HepG2 (cell line): ENCODE measurements at places on chromosomes 5 and 9.
A peak's percentile ranks its signal among the peaks of the same experiment; 100 is the strongest.

DNA sequence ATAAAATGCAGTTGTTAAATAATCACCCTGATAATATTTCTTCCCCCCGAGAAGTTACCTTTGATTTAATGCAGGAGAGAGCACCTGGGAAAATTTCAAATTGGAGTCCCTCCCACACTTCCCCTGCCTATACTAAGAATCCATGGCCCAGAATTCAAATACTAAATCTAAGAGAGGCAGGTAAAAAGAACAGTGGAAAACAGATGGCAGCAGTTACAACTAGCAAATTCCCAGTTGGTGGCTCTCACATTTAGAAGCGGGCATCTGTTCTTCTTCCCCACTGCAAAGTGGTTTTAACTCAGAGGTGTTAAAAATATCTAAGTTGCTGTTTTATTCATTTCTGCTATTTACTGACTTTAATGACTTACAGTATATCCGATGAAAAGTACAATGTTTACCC is 210.4 kb upstream of the ELAVL2 start:
- no peak for DNase-seq

DNA sequence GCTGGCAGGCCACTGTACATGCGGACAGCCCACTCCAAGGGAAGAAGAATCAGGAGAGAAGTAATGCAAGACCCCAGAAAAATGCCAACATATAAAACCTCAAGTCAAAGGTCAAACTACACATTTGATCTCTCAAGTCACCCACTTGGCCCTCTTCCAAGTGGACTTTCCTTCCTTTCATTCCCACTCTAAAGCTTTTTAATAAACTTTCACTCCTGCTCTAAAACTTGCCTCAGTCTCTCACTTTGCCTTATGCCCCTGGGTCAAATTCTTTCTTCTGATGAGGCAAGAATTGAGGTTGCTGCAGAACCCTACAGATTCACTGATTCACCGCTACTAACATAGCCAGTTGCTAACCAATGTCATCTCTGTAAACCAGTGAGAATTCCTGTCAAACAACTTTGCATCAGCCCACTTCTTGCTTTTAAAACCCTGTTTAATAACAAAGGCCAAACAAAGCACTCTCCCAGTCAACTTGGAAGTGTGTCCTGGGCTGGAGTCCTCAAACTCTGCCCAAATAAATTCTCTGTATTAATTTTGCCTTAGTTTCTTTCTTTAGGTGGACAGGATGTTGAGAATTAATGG is 6.9 kb upstream of the ATP6V1G1 start:
- DNase-seq = no peak

- DNase-seq = no peak
Measured at GRCh38 chr5:35059251-35059650, 11.5 kb upstream of the AGXT2 start.

DNA sequence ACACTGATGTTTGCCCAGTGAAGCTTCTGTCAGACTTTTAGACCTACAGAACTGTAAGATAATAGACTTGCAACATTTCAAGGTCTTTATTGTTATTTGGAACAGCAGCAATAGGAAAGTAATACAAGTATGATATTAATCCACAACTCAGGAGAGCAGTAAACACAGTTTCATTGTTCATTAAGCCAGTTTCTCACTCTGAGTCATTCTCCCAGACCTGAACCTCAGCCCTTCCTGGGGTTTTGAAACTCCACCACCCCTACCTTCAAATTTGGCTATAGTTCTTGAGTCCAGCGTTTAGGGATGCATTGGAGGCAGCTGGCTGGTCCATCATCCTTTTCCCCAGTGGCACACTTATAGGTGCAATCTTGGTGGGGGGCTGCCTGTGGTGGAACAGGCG is 203.2 kb downstream of the RAB3C start:
- no peak for DNase-seq

- no peak for DNase-seq
Measured at GRCh38 chr9:102986425-102986824, 8.7 kb upstream of the CYLC2 start.

DNA sequence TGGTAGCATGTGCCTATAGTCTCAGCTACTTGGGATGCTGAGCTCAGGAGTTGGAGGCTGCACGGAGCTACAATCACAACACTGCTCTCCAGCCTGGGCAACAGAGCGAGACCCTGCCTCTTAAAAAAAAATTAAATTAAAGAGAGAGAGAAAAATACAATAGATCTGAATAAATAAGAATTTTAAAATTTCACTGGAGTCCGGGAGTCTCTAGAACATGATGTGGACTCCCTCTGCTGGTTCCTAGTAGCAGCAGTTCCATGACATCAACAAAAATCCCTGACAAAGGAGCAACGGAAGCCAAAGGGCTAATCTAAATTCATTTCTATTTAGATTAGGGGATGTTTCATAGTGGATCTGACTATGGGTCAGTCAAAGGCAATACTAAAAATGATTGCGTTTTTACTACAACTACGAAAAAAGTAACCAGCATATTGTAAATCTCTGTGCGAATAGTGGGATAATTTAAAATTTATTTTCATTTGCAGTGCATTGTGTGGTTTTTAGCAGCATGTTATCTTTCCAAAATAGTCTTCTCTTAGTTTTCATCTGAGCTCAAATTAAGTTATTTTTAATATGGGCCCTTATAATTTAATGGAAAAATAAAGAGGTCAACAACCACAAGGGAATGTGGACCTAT is 6.7 kb downstream of the INIP start:
- DNase-seq = peak; percentile 44

DNA sequence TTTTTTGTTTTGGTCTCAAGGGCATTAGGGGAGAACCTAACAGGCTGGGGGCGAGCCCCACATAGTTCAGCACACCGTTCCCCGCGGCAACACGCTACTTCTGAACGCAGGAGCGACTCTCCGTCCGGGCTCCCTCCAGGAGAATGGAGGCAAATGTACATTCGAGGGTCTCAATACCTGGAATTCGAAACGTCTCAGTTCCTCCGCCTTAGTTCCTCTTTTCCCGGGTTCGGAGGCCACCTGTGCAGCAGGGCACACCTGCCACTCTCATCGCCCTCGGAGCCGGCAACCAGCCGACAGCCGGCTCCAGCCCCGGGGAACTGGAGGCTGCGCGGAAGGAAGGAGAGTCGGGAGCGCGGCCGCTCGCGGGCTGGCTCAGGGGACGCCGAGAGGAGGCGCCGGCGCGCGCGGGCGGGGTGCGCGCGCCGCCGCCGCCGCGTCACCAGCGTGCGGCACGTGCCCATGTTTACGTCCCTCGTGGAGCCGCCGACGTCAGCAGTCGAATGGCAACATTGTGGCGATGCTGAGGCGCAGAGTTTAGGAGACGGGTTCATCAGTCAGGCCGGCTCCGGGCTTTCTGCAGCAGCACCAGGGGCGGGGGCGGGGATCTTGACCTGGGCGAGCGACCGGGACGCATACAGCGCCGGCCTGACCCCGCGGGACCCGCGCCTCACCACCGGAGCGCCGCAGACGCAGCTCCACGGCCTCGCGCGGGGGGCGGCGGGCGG is at the start of gene JMY:
Gene JMY, plus strand, starts transcription at position 498 of the 728 bp plus-strand sequence. CDS start 520 bp downstream, outside the sequence.
- peak; percentile 75 for DNase-seq

- peak; percentile 22 for DNase-seq
Measured at GRCh38 chr5:36904677-36905076, 28.1 kb downstream of the NIPBL start.

- DNase-seq = no peak
Measured at GRCh38 chr5:95520206-95520605, 34.6 kb downstream of the SKIC3 start.

DNA sequence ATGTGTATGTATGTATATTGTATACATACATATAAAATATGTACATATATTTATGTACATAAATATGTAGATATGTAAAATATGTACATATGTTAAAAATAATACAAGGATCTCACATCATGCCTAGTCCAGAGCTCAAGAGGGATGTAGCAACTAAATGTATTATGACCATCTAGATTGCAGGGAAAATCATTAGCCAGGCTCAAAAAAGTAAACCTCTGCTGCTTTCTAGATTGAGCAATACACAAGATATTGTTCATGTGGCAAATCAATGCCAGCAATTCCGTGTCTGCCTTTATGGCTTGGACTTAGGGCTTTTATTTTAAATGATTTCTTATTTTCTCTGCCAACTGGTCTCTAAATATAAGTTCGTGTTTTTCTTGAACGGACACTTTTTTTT is 65.2 kb downstream of the RAI14 start:
- peak; percentile 27 for DNase-seq

- no peak for DNase-seq
Measured at GRCh38 chr9:34185778-34186551, 7.1 kb downstream of the UBAP1 start.

- no peak for DNase-seq
Measured at GRCh38 chr5:175900157-175900556, 28.8 kb downstream of the CPLX2 start.

DNA sequence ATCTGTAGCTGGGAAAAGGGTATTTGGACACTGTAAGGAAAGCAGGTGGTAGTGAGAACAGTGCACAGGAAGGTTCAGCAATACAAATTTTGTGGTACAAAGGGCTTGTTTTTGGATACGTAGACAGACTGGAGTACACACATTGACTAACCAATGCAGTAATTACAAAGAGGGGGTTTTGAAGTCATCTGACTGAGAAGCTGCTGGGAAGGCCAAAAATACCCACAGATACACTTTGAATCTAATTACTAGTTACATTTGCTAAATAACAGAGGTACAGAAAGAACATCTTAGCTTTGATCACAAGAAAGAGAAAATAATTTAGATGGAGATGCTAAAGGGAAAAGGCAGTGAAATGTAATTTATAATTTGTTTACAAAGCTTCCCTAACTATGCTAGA is 45.9 kb downstream of the PKD2L2 start:
- no peak for DNase-seq

DNA sequence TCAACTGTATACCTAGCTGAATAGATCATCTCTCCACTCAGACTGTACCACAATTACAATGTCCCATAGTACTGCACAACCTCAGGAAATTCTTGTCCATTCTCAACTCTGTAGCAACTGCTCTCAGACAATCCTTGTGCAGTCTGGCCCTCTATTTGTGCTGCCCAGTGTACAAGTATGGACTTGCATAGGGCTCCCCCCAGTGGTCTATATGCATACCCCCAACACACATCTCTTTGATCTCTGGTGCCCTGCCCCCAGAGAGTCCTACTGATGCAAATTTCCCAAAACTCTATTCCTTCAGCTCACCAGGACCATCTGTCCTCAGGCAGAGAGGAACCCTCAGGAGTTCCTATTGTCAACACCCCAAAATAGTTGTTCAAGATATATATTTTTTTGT is 205.3 kb downstream of the SLCO4C1 start:
- DNase-seq = peak; percentile 77

DNA sequence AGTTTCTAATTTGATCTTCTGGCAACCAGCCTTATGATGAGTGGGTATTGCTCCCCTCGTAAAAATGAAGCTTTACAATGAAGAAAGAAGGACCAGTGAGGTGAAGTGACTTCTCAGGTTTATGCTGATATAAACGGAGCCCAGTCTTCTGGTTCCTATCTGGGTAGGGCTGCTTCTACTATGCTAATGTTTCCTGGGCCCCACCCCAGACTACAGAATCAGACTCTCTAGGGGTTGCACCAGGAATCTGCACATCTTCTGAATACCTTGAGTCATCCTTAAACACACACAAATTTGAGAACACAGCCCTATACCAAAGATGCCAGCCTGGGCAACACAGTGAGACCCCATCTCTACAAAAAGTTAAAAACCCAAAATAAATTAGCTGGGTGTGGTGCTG is 16.2 kb downstream of the BTF3 start:
- DNase-seq = no peak

GRCh38 chr9:83537331-83538171 is 650 bp downstream of the FRMD3 start:
- no peak for DNase-seq

DNA sequence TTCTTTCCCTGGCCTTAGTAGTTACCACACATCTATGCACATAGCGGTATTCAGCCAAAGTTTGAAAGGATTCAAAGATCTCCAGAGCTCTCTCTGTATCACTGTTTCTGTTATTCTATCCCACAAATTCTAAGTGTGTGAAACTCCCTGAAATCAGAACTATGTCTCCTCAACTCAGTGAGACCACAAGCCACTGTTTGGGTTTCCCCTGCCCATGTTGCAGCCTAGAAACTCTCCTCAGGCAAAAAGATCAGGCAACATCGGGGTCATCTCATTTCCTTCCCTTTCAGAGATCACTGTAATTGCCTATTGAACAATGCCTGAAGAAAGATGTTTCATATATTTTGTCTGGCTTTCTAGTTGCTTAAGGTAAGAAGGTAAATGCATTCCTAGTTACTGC is 135.6 kb downstream of the TMC1 start:
- DNase-seq = no peak

DNA sequence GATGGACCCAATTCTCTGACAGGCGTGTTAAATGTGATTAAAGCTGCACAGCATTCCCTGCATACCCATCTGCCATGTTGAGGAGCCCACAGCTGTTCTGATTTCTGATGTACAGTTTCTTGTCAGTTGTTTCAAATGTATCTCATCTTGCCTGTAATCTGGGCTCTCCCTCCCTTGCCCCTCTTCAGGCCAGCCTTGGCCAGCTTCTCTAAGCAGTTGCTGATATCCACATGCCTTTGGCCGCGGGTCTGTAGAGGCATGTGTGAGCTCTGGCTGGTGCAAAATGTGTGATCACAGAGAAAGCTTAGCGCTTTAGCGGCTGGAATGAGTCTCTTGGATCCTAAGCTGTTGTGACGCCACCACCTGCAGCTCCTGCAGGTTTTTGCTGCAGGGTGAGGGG is 332.0 kb downstream of the MLLT3 start:
- DNase-seq = no peak

DNA sequence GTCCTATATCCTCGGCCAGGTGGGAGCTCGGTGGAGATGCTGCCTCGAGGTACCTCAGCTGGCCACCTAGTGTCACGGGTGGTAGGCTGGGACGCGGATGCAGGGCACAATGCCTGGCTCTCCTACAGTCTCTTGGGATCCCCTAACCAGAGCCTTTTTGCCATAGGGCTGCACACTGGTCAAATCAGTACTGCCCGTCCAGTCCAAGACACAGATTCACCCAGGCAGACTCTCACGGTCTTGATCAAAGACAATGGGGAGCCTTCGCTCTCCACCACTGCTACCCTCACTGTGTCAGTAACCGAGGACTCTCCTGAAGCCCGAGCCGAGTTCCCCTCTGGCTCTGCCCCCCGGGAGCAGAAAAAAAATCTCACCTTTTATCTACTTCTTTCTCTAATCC is 2.0 kb downstream of the PCDHGC3 start:
- DNase-seq = no peak

DNA sequence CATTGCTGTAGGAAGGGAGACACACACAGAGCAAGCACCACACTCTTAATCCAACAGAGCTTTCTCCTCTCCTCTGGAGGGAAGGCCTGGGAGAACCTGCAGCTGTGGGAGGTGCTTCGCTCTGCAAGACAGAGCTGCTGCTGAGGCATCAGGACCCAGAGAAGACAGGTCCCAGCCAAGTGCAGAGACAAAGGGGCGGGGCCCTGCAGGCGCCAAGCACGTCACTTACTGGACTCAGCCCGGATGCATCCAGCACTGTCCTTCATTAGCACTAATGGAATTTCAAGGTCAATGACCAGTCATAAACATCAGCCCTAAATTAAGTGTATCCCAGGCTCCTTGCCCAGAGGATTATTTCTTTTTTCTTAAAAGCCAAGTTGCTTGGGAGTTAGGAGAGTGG is 337.1 kb upstream of the PANK3 start:
- DNase-seq = no peak
